Activated T-cell treated with anti-CD3 and anti-CD28 coated beads, Interleukin-2, amount 50 U/mL, for 48 hours (primary cell): ENCODE measurements at places on chromosomes 11 and 22.

GRCh38 chr11:9399466-9399865 lies 15.0 kb downstream of the IPO7 start:
- DNase-seq, result no peak

- peak; percentile 76 for DNase-seq
These were observed at the start of gene UPK3A for GRCh38 chr22:45284705-45285262. Gene UPK3A, plus strand, starts transcription at chr22:45284949. Its CDS starts 65 bp downstream, at chr22:45285014.

DNA sequence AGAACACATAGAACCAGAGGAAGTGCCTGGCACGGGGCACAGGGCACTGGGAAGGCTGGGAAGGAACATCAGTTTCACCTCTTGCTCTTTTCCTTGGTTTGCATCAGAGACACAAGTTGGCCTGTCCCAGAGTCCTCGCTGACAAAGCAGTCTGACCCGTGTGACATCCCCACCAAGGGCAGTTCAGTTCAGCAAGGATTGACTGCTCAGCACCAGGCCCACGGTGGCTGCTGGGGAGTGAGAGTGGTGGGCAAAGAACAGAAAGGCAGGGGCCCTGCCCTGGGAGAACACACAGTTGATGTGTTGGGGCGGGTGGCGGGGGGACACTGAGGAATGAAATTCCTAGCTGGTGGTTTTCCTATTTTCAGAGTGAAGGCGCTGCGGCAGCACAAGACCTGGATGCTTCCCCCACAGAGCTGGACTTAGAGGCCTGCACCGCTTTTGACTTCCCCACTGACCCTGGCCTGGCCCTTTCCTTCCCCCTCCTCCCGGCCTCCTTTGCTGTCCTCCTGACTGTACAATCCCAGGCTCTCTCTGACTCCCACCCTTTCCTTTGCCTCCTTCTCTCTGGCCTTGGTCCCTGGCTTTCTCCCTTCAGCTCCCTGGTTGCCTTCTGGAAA lies 2.2 kb upstream of the TMPRSS13 start:
- no peak for DNase-seq

GRCh38 chr11:109641549-109641948 lies 219.6 kb downstream of the C11orf87 start:
- DNase-seq, result no peak

GRCh38 chr11:65427691-65428577 lies 5.3 kb downstream of the NEAT1 start:
- DNase-seq, result peak; percentile 70

DNA sequence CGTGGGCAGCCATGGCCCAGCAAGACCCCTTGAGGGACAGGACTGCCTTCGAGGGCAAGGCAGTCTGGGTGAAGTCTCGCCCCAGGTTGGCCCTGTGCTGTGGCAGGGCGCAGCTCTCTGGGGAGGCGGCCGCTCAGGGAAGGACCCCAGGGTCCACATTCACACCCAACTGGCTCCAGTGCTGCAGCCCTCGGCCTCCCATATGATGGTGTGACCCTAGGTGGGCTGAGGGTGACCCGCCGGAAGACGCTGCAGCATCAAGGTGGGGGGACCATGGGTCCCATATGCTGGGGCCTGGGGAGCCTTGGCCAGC lies 28.0 kb upstream of the CCDC188 start:
- no peak for DNase-seq

DNA sequence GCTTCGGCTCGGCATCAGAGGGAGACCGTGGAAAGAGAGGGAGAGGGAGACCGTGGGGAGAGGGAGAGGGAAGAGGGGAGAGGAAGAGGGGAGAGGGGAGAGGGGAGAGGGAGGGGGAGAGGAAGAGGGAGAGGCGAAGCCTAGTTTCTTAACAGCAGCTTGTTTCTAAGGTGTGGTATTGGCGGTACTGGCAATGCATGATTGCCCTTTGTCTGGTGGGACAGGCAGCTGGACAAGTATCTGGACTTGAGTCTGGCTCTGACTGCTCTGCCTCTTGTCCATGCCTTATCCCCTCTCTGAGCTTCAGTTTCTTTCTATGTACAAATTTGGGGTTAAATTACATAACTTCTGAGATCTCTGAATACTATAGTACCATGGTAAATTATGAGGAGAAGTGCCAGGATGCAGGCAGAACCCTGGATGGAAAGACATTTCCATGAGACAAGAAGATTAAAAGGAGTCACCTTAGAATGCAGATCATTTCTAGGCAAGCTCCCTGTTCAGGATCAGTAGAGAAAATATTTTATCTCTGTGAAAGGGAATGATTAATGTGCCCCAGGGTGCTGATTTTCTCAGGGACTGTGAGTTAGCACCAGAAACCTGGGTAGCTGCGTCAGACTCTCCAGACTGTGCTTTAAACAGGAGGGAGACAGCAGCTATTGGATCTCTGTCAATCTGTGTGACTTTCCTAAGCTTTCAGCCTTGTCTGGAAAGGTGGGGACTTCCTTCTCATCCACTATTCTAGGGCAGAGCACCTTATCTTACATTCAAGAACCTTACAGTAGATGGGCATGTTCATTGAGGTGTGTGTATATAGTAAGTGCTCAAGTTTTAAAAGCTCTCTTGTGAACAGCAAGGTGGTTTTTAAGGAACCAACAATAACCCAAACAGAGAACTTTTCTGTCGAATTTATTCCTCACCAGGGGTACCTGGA lies 31.9 kb upstream of the CCDC90B start:
- no peak for DNase-seq

DNA sequence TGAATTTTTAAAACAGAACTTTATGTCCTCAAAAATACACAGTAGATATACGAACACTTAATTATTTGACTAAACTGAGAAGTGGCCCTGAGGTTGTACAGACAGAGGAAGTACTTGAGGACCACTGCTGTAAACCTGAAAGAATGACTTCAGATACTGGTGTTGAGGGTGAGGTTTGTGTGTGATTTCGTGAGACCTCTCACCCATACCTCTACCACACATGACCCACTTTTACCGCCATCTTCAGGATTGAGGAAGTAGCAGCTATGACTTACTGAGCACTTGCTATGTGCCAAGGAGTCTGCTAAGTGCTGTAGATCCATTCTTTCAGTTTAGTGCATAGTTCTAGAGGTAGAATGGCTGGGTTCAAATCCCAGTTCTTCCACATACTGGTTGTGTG lies 21.9 kb downstream of the MMP13 start:
- DNase-seq, result no peak

- DNase-seq, result no peak
These were observed 1233.0 kb downstream of the JRKL start for GRCh38 chr11:97622795-97623194.

GRCh38 chr11:76131671-76132631 lies 74.4 kb downstream of the WNT11 start:
- DNase-seq, result no peak

DNA sequence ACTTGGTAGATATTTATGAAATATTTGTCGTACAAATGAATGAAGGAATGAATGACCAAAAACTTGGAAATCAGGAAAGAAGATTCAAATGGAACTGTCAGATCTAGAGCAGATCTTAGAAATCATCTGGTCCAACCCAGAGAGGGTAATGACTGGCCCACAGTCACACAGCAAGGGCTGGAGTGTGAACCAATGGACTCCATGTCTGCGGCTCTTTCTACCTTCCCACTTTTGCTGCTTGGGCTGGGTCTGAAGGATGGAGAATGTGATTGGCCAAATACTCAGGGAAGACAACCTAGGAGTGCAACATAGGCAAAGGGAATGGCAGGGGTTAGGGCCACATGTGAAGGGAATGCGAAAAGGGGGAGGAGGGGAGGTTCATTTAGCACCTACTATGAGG lies 5.8 kb upstream of the DGKZ start:
- DNase-seq, result no peak

- DNase-seq, result no peak
These were observed 3.2 kb upstream of the CST6 start for GRCh38 chr11:66008468-66009101.

DNA sequence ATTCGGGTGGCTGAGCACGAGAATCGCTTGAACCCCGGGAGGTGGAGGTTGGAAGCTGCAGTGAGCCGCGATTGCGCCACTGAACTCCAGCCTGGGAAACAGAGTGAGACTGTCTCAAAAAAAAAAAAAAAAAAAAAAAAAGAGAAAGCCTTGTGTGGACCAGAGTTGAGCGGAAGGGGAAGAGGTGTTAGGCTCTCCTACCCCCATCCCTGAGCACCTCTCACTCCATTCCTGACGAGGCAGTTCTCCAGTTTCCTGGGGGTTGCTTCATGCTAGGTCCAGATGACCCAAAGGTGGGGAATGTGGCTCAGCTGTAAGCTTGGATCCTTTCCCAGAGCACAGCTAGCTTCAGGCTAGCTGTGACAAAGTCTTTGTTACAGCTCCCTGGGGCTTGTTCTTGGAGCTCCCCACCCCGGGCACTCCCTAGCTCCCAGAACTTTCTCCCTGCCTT lies 8.8 kb upstream of the DNAL4 start:
- DNase-seq, result no peak

DNA sequence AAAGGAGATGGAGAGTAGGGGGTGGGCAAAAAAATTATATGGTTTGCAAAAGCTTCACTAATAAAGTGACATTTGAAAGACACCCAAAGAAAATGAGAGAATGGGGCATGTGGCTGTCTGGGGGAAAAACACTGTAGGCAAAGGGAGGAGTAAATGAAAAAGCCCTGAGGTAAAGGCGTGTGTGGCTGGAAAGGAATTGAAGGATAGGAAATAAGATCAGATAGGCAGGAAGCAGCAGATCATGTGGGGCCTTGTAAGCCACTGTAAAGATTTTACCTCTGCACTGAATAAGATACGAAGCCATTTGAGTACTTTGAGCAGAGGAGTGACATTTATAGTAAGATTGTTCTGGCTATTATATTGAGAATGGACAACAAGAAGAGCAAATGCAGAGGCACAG lies 49.8 kb upstream of the FDX1 start:
- DNase-seq, result no peak

- no peak for DNase-seq
These were observed 2.5 kb downstream of the CDC42EP2 start for GRCh38 chr11:65317025-65317786.

GRCh38 chr22:21624120-21624879 lies 5.5 kb downstream of the YDJC start:
- DNase-seq, result peak; percentile 82

GRCh38 chr11:106691807-106692365 lies 326.4 kb downstream of the GUCY1A2 start:
- DNase-seq, result no peak

DNA sequence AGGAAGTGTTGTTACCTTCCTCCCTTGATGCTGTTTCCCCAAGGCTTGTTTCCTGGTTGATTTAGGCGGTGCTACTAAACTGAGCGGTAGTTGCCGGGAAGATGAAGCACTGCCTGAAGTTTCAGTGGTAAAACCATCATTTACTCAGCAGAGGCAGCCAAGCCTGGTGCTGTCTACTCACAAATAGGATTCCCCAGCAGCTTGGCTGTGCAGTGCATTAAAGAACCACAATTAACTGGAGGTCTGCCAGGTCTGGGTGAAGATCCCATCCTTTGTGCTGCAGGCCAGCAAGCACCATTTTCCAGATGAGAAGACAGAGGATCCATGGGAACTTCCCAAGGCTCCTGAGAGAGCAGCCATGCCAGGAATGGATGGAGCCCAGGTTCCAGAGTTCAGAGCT lies 231.9 kb upstream of the E2F8 start:
- DNase-seq, result no peak

DNA sequence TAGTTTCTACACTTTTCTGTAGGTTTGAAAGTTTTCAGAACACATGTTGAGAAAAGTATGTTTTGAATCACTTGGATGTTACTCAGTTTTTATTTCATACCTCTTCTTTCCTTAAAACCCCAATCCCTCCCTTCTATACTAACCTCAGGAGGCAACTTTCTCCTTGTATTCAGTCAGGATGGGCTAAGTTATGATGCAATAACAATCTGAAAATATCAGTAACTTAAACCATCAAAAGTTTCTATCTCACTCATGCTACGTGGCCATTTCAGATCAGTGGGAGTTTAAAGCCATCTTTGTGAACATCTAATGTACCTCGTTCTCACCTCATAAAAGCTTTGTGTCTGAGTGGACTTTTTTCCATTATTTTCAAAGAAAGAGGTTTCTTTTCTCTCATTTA lies 86.2 kb downstream of the NXPE2 start:
- DNase-seq, result no peak

- DNase-seq, result no peak
These were observed 477.9 kb downstream of the MIAT start for GRCh38 chr22:27135031-27135981.

DNA sequence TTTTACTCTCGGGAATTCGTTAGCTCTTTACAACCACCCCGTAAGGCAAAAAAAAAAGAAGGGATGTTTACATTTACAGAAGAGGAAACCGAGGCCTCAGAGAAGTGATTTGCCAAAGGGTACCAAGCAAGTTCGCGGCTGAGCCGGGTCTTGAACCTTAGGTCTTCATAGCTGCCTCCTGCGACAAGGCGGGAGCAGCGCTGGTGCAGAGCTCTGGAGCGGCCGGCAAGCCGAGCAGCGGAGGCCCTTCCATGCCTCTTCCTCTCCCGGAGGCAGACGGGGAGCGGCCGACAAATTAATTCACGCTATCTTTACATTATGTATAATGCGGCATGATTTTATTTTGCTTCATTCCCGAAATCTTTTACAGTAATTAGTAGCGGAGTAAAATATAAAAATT lies 536.3 kb downstream of the INSC start:
- no peak for DNase-seq

- DNase-seq, result no peak
These were observed 9.9 kb upstream of the NUP160 start for GRCh38 chr11:47857892-47858543.

GRCh38 chr11:113773092-113773415 lies 438 bp downstream of the ZW10 start:
- no peak for DNase-seq

- no peak for DNase-seq
These were observed 6.9 kb downstream of the UPB1 start for GRCh38 chr22:24502034-24502433.

DNA sequence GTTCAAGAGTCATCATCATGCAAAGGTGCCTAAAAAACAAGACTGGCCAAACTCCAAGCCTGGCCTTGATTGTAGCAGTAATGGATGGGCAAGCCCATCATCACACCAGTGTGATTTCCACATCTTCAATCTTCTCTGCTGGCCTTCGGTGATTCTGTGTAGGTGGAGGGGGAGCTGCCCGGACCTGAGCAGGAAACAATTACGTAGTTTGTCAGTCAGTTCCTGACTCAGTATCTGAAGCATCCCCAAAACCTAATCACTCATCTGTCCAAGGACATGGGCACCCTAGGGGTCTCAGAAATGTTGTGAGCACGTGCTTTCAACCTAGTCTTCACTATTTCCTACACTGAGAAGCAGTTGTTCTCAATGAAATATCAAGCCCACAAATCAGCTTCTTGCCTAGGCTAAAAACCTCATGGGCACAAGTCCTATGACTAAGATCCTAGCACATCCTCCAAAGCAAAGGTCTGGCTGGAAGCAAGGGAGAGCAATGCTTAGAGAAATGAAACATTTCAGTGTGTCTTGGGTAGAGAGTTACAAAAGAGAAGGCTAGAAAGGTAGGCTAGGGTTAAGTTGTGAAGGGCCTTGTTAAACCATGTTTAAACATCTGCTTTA lies 24.6 kb downstream of the ATG16L2 start:
- DNase-seq, result no peak

DNA sequence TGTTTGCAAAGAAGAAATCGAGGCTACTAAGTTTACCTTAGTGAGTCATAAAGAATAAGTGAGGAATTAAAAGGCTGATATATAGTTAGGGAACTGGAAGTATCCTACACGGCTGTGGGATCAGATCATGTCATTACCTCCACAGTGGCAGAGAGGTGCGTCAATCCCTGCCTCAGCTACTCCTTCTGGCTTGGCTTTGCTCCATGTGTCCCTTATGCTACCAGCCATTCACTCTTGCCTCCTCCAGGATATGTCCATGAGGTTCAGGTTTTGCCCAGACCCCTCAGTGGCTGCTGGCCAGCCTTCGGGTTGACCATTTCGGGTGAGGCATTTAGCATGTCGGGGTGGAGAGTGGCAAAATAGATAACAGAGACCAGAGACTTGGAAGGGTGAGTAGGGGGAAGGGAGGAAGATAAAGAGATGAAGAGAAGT lies 153.4 kb downstream of the LDLRAD3 start:
- no peak for DNase-seq
